ENCODE measurements at places on chromosomes 16 and 17.

DNA sequence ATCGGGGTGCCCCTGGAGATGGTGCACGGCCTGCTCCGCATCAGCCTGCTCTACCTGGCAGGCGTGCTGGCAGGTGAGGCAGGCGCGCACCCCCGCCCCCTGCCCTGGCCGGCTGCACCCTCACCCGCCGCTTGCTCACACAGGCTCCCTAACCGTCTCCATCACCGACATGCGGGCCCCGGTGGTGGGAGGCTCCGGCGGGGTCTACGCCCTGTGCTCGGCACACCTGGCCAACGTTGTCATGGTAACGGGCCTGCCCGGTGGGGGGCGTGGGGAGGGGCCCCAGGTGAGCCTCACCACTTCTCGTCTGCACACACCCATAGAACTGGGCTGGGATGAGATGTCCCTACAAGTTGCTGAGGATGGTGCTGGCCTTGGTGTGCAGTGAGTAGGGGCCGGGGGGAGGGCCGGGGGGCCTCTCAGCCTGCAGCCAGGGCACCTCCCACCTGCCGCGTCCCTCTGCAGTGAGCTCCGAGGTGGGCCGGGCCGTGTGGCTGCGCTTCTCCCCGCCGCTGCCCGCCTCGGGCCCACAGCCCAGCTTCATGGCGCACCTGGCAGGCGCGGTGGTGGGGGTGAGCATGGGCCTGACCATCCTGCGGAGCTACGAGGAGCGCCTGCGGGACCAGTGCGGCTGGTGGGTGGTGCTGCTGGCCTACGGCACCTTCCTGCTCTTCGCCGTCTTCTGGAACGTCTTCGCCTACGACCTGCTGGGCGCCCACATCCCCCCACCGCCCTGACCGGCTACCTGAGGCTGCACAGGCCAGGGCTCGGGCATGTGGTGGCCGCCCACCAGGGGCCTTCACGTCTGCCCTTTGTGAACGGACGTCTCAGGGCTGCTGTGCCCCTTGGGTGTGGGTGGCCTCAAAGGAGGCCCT, 2.1 kb downstream of the RHBDL1 start:
- DNase-seq: no peak

GRCh38 chr16:1963806-1964505, 670 bp downstream of the RPS2 start:
- DNase-seq: no peak

- no peak for DNase-seq
Observed at GRCh38 chr16:23324727-23325126, 22.6 kb downstream of the SCNN1B start.

DNA sequence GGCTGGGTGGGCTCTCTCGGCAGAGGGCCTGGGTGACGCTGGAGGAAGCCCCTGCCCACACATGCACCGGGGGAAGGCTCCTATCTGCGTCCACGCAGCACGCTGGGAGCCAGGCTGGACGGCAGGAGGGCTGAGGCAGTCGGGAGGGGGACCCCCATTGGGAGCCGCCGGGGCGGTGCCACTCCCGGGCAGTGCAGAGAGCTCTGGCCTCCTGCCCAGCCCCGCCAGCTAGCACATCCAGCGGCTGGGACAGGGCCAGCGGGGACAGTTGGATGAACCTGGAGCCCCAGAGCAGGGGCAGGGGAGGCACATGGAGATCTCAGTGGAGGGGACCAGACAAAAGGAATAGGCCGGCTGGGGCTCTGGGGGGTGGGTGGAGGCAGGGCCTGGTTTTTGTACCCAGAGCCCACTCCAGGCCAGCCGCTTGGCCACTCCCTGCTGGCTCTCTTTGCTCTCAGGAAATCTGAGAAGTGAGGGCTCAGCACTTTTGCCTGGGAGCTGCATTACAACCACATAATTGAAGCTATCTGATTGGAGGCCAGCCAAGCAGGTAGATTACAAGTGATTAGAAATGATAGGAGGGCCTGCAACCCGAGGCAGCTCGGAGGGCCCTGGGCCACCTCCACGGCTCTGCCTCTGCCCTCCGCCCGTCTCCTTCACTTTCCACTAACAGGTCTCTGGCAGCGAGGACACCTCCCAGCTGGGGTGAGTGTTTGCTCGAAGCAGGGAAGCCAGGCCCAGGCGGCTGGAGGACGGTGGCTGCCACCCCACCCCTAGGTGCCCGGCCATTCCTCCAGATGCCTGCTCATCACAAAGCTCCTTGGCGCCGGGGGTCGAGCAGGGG, 40.1 kb downstream of the ENGASE start:
- DNase-seq: no peak

GRCh38 chr17:48202959-48203358, 95.4 kb downstream of the SNX11 start:
- no peak for DNase-seq

- no peak for DNase-seq
Observed at GRCh38 chr16:11171448-11171709, 84.6 kb downstream of the SOCS1 start.

DNA sequence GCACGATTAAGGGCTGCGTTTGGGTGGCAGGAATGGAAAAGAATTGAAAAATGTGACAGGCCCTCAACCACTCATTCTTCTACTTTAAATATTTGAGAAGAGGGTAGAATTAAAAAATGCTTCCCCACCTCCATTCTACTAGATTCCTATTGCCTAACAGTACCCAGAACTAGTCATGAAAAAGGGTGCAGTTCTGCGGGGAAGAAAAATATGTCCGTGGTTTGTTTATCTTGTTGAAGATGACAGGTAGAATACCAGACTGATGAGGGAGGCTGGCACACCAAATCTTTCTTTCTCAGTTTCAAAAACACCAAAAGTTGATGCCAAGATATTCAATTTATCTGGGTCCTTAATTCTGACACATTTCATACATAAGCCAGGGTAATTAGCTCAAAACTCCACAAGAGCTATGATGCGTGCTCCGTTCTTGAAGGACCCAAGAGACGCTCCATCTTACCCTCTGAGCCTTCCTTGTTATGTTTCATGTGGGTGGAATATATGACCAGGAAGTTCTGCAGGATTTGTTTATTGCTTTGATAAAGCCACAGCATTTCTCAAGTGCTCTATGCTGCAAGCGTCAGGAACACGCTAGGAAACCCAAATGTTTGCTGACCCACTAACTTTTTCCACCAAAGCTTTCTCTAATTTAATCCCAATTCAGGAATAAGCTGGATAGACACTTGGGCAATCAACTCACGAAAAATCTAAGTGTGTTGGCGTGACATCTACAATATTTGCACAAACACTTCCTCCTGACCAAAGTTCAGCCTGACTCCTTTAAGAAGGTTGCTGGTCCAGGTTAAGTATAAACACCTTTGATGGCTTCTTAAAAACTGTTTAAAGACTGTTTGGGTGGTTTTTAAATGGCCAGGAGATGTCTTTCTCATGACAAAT, 20.6 kb upstream of the GAN start:
- no peak for DNase-seq

DNA sequence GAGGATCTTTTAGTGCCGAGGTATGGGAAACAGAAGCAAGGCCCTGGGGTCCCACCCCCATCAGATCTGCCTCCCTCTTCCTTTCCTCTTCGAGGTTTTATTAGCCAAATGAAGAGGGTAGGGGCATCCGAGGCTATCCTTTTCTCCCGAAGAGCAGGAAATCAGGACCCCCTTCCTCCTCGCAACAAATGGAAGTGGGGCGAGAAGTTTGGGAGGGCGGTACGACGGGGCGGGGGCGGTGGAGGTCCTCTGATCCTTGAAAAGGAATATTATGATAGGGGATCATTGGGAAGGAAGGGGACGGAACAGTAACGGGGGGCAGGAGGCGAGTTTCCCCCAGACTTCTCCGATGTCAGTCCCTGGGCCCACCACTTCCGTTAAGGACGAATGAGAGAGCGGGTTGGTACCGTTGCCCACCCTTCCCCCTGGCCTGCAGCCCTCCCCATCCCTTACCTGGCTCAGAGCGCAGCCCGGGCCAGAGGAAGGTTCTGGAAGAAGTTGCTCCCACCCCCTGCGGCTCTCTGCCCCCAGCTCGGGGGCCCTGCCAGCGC, 309 bp downstream of the FOXJ1 start:
- DNase-seq: no peak

DNA sequence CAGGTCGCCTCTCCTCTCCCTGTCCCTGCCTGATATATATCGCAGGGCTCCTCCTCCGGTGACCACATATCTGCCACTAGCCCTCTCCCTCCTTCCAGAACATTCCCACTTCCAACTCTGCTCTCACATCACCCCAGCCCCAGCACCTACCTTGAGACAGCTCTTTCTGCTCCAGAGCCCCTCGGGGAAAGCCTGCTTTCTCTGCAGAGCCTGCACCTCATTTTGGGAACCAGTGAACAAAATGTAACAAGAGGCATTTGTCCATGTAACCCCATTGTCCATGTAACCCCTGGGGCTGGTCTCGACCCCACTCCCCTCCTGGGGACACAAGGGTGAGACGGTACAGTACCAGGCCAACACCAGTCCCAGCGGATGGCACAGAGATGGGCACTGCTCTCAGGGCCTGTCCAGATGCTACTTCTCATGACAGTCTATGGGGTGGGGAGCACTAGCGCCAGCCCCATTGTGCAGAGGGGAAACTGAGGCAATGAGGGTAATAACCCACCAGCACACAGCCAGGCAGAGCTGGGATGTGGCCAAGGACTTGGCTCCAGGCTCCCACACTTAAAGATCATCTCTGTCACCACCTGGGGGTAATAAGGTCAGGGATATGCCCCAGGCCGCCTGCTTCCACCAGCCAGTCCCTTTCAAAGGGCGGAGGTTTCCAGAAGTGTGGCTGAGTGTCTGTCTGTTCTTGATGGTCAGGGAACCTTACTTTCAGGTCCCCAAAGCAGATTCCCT, 42.9 kb downstream of the TBC1D16 start:
- no peak for DNase-seq

GRCh38 chr17:80272366-80272765, 11.7 kb downstream of the RNF213 start:
- no peak for DNase-seq

DNA sequence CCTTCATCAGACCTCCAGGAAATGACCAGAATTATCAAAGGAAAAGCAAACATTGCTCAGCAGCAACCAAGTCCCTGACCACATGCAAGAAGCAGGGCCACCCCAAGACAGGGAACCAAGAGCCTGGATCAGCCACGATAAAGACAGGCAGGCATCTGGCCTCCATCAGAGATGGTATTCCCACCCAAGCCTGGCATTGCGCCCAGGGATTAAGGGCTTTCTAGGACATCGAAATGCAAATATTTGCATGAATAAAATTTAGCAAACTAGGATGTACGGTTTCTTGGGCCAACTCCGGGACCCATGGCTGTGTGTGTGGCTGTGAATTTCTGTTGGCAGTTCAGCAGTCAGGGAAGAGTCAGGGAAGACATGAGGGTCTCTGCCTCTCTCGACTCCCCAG, 241.4 kb upstream of the DYNLRB2 start:
- DNase-seq: no peak

DNA sequence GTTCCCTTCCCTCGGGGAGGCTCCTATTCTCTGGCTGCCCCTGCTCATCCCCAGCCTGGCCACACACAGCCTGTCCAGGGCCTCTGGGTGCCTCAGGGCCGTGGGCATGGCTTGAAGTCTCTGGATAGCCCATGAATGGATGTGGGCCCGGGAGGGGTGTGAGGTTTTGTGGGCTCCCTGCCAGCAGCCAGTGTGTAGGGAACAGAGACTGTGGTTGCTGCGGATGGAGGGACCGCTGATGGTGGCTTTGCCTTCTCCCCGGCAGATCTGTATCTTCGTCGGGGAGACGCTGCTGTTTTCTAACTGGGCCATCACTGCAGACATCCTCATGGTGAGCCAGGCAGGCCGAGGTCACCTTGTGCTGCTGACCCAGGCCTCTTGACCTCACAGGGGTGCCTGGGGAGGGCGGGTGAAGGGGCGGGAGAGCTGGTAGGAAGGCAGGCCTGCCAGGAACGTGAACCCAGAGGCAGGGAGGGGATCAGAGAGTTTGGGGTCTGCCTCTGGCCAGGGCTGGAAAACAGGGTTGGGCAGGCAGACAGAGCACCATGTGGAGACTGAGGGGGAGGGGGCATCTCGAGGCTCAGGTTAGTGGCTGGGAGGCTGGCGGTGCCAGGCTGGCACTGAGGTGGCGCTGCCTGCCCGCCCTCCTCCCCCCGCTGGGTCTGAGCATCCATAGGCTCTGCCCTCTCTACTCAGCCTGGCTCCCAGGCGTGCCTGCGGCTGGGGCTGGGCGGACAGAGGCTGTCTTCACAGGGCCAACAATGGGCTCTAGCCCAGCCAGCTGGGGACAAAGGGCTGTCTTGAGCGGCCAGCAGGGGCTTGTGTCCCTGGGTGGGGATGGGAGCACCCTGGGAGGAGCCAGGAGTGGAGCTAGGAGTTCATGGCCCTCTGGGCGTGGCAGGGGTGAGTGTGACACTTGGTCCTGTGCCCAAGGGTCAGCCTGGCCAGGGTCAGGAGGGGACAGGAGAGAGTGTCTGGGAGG, 21.4 kb downstream of the MYBBP1A start:
- DNase-seq: no peak

DNA sequence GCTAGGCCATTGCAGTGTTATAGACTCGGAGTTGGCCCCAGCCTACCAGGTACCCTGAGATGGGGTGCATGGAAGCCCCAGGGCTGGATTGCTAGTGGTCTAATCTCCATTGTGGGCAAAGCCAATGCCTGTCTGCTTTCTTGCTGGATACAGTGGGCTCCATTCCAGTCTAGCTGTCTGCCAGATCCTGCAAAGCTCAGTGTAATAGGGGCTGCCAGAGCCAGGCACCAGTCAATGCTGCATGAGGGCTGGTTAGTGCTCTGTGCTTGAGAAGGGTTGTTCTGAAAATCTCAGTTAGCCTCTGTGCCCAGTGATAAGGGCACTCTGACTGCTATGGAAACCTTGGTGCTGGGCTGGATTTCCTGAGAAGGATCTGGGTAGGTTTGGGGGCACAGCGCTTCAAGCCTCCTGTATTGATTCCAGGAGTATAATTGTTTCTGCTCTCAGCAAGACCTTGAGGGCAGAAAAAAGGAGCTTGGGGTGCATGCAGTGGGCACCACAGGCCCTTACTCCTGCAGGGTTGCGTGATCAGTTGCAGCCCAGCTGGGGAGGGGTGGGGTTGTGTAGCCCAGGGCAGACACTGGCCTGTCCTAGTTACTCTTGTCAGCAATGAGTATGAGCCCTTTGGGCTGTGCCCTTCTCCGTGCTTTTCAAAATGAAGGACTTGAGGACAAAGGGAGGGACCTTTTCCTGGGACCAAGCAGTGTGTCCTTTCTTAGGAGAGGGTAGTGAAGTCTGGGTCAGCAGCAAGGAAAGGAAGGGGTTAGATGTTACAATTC, 19.0 kb downstream of the SMPD3 start:
- DNase-seq: no peak

- DNase-seq: no peak
Observed at GRCh38 chr17:39695089-39695474, 4.8 kb upstream of the ERBB2 start.

DNA sequence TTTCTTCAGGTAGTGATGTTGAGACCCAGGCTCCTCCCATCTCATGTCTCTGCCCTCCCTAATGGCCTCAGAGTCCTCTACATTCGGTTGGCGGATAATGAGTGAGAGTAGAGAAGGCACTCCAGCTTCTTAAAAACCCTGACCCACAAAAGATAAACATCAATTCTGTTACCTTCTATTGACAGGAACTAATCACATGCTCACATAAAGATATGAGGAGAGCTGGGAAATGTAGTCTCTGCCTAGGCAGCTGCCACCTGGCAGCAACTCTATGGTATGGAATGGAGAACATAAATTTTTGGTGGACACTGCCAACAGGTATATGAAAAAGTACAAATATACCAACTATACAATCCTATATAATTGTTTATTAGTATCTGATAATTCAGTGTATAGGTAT, 110.7 kb upstream of the HLF start:
- no peak for DNase-seq

All from stimulated activated CD4-positive, alpha-beta T cell treated with anti-CD3 and anti-CD28 coated beads, Interleukin-15, amount 100 ng/mL, for 1 hour (primary cell).